Transverse colon (tissue), 4 donors: ENCODE measurements at places on chromosomes 1 and 21. TPM values are rescaled to one million over a fixed set of nuclear protein-coding genes. Genes with fewer than 3 reads are reported as not detected.

DNA sequence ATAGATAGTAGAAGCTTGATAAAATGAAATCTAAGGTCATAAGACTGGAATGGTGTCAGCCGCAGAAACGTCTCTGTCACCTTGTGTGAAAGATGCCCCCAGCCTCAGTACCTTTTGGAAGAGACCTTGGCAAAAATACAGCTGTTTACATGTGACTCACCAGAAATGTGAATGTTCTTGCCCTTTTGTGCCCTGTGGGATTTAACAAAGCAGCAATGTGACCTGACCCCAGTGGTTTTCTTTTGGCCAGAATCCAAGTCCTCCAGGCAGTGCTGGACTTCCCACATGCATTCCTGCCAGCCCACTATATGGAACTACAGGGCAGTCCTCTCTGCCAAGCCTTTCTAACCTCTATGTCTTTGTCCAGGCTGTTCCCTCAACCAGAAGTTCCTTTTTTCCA is 27.2 kb upstream of the LRRC8C start:
- no peaks in the 10 kb centered on the region for H3K4me1 ChIP-seq
- H3K27me3 ChIP-seq = no peaks in the 10 kb centered on the region
- DNase-seq = no peak
- no peak overlapping the region for H3K27ac ChIP-seq
- no peaks in the 10 kb centered on the region for H3K36me3 ChIP-seq

DNA sequence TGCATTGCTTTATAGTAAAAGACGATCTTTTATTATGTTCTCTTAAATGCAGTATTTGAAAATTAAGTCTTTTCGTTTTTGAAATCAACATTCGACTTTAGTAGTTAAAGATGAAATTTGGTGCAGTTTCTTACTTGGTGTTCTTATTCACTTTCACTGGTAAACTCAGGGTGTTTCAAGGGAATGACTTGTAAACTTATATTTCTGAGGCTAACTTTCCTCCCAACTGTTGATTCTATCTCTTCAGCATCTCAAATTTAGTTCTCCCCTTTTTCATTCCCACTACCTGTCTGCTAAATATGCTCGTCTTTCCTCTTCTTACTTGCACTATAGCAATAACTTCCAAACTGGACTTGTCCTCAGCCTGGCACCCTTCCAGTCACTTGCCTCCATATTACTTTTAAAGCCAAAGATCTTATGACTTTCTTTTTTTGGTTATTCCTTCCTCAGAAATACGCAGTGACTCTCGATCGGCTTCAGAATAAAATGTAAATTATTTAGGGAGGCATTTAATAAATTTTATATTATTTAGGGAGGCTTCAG is 988 bp downstream of the SLC35A3 start:
- H3K4me3 ChIP-seq = peak overlapping the region; percentile 78
- DNase-seq = peak; percentile 34
- peak overlapping the region; percentile 94 for H3K27ac ChIP-seq
- no peaks in the 10 kb centered on the region for H3K27me3 ChIP-seq

DNA sequence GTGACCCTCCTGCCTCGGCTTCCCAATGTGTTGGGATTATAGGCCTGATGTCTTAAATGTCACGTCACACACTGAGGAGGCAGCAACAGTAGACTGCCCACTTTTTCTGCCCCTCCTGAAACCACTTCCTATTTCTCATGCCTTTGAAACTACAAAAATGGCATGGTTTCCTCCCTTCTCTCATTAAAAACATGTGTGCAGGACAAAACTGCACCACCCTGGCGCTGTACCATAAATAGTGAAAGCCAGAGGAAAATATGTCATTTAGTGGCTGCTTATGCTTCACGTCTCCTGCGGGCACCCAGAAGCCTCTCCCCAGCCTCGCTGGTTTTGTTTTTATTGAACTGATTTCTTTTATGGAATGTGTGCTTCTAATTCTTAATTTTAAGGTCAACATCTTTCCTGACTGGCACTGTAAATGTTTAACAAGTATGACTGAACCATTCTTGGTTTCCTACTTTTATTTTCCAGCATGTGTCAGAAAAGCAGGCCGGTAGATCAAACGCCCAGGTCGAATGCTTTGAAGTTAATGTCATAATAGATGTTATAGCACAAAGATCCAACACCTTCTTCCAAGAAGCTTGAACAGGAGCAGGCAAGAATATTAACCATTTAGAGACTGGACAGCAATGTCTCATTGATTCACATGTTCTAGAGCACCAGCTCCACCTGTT is 59.6 kb upstream of the C1orf87 start:
- peaks cover 4% of the 10 kb centered on the region for H3K4me1 ChIP-seq
- peak; percentile 13 for DNase-seq
- no peaks in the 10 kb centered on the region for H3K36me3 ChIP-seq
- no peak overlapping the region for H3K27ac ChIP-seq
- H3K27me3 ChIP-seq = no peaks in the 10 kb centered on the region

DNA sequence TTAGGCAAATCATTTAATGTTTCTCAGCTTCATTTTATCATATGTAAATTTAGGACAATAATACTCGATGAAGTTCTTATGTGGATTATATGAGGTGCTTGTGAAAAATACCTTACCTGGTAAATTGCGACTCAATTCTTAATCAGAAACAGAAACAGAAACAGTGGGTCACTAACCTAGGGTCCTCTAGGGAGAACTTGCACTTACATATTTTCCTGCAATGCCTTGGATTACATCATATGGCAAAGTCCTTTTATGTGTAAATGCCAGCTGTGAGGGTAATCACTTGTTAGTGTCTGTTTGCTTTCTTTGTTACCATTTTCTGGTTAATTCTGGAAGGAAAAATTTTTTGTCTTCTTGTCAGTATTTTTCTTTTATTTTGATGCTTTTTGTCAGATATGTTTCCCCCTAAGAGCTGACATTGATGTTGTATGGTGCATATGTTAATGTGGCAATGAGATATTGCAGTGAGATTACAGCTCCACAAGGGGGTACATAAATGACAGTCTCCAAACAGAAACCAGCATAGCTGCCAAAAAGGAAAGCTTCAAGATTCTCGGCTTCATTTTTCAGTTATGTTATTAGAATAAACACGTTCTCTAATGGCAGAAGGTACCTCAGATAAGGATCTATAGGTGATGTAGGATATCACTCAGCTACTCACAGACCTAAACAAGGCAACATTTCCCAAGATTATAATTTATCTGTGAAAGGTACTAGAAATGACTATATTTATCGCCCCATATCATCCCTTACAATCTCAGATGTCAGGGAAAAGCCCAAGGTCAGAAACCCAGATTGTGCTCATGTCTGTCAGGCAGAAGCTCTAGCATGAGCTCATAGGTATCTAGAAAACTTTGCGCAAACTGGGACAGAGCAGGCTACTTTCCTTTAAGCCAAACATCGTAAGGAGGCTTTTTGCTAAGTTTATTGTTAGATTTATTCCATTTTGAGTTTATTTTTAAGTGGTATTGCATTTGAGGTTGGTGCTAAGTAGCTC is 119.9 kb downstream of the FASLG start:
- H3K27me3 ChIP-seq = no peaks in the 10 kb centered on the region
- no peaks in the 10 kb centered on the region for H3K36me3 ChIP-seq
- H3K4me1 ChIP-seq = peaks cover 9% of the 10 kb centered on the region
- H3K27ac ChIP-seq = no peak overlapping the region
- no peak for DNase-seq

- H3K27me3 ChIP-seq = no peaks in the 10 kb centered on the region
- H3K27ac ChIP-seq = peak overlapping the region; percentile 98
- H3K4me1 ChIP-seq = peaks cover 49% of the 10 kb centered on the region
- peak overlapping the region; percentile 76 for H3K4me3 ChIP-seq
- no peaks in the 10 kb centered on the region for H3K36me3 ChIP-seq
- peak; percentile 48 for DNase-seq
Observed at GRCh38 chr1:26280333-26281042, 602 bp downstream of the SH3BGRL3 start.

GRCh38 chr1:81590171-81590570 is 210.6 kb upstream of the ADGRL2 start:
- H3K27me3 ChIP-seq = no peaks in the 10 kb centered on the region
- no peak for DNase-seq
- H3K27ac ChIP-seq = no peak overlapping the region

DNA sequence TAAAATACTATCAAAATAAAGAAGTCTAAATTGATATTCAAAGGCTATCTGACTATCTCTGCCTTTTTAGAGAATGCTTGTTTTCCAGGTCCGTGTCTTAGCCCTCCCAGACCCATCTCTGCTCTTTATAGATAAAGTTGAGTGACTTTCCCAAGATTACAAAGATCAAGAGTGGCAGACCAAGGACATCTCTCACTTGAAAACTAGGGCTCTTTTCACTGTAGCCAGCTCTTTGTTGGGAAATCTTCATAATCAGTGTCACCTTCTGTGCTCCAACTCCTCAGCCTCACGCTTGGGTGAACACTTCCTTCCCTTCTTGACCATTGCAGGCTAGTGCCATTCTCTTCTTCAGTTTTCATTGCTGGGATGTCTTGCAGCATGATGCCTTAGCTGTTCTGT is 211.1 kb downstream of the PBX1 start:
- H3K27me3 ChIP-seq = no peaks in the 10 kb centered on the region
- no peak overlapping the region for H3K4me3 ChIP-seq
- H3K27ac ChIP-seq = peak overlapping the region; percentile 70

- no peak overlapping the region for H3K4me3 ChIP-seq
- no peak for DNase-seq
- no peaks in the 10 kb centered on the region for H3K27me3 ChIP-seq
- no peaks in the 10 kb centered on the region for H3K36me3 ChIP-seq
- H3K27ac ChIP-seq = no peak overlapping the region
- H3K4me1 ChIP-seq = no peaks in the 10 kb centered on the region
Observed at GRCh38 chr1:74508449-74508848, 4.0 kb downstream of the LRRC53 start.

- no peaks in the 10 kb centered on the region for H3K27me3 ChIP-seq
- no peak overlapping the region for H3K4me3 ChIP-seq
- H3K36me3 ChIP-seq = peaks cover 12% of the 10 kb centered on the region
- no peak overlapping the region for H3K27ac ChIP-seq
- DNase-seq = no peak
Observed at GRCh38 chr1:34994878-34995277, 9.7 kb upstream of the TMEM35B start.

GRCh38 chr1:1063945-1064831 is 9.9 kb downstream of the RNF223 start:
- H3K27me3 ChIP-seq = peaks cover 67% of the 10 kb centered on the region
- no peaks in the 10 kb centered on the region for H3K36me3 ChIP-seq
- no peak overlapping the region for H3K27ac ChIP-seq

DNA sequence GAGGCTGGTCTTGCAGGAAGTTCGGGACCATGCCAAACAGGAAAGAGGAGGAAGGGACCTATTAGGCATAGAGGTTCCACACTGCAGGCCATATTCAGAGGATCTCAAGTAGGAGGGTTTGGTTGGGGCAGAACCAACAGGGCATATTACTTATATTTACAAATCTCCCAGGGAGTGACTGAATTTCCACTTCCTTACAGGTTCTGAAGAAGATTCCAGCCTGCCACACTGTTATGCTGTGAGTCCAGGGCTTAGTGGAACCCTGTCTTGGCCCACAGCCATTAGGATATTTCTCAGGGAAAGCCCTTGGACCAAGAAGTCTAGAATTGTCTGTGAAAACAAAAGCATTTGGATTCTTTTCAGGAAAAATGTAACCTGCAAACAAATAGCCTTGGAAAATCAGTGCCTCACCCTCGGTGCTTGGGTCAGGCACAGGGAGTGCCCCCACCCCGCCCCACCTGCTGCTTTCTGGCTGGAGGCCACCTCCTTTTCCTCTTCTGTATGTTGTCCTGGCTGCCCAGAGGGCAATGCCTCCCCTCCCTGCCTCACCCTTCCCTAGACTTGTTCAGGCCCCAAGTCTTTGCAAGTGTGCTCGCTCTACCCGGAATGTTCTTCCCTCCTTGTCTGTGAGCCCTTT is 41.0 kb upstream of the JUN start:
- peak overlapping the region; percentile 72 for H3K27ac ChIP-seq
- H3K4me1 ChIP-seq = peaks cover 13% of the 10 kb centered on the region

GRCh38 chr1:178098262-178098661 is 4.4 kb downstream of the RASAL2 start:
- H3K36me3 ChIP-seq = no peaks in the 10 kb centered on the region
- peaks cover 18% of the 10 kb centered on the region for H3K4me1 ChIP-seq
- no peak for DNase-seq
- H3K27me3 ChIP-seq = no peaks in the 10 kb centered on the region
- H3K27ac ChIP-seq = no peak overlapping the region

DNA sequence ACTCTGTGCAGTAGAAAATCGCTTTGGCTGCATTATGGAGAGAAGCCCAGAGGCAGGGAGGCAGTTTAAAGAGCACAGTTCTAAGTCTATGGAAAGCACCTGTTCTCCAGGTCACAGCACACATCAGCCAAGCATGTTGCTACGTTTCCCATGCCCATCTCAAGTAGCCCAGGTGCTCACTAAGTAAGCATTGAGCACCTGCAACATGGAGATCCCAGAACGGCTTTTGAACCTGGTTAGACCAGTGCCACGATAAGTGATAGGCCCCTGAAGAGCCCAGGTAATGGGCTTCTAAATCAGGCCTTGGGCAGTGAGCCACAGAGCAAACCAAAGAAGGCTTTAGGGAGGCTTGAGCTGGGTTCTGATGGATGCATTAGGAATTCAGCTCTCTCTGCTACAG is 186.2 kb downstream of the C1orf94 start:
- no peak for DNase-seq
- no peak overlapping the region for H3K27ac ChIP-seq
- H3K27me3 ChIP-seq = no peaks in the 10 kb centered on the region
- no peaks in the 10 kb centered on the region for H3K4me1 ChIP-seq

GRCh38 chr1:152182944-152183361 is 23.9 kb upstream of the RPTN start:
- no peak for DNase-seq
- H3K27ac ChIP-seq = no peak overlapping the region
- peaks cover 2% of the 10 kb centered on the region for H3K27me3 ChIP-seq
- H3K4me1 ChIP-seq = no peaks in the 10 kb centered on the region
- H3K36me3 ChIP-seq = no peaks in the 10 kb centered on the region

GRCh38 chr1:94611681-94612475 is 70.3 kb upstream of the F3 start:
- H3K4me1 ChIP-seq = peaks cover 14% of the 10 kb centered on the region
- no peak overlapping the region for H3K4me3 ChIP-seq
- peak overlapping the region; percentile 76 for H3K27ac ChIP-seq
- H3K36me3 ChIP-seq = no peaks in the 10 kb centered on the region
- DNase-seq = no peak

GRCh38 chr1:46718340-46718726 is 581 bp downstream of the EFCAB14 start:
- peak overlapping the region; percentile 87 for H3K27ac ChIP-seq
- no peak for DNase-seq
- peak overlapping the region; percentile 78 for H3K4me3 ChIP-seq
- H3K4me1 ChIP-seq = peaks cover 18% of the 10 kb centered on the region

GRCh38 chr1:35748326-35748725 is 21.5 kb downstream of the CLSPN start:
- no peak overlapping the region for H3K4me3 ChIP-seq
- H3K36me3 ChIP-seq = no peaks in the 10 kb centered on the region
- H3K27ac ChIP-seq = no peak overlapping the region
- no peaks in the 10 kb centered on the region for H3K4me1 ChIP-seq

The S100A9 gene
- 24.0 TPM for total RNA-seq

The OLFML2B gene
- total RNA-seq = 1.6 TPM

The NFASC gene
- 14.7 TPM for total RNA-seq

The NCMAP gene
- total RNA-seq = 0.37 TPM

The BLZF1 gene
- 24.2 TPM for total RNA-seq

The PUSL1 gene
- total RNA-seq = 7.0 TPM

The OLIG2 gene
- not detected for total RNA-seq
